Calu3 (cell line): ENCODE measurements at places on chromosomes 1 and 21.

- no peak for DNase-seq
Observed at GRCh38 chr1:240099329-240099728, 7.6 kb downstream of the FMN2 start.

- DNase-seq: no peak
Observed at GRCh38 chr1:30597711-30598110, 125.7 kb downstream of the MATN1 start.

GRCh38 chr1:171486048-171486519 lies 754 bp downstream of the PRRC2C start:
- DNase-seq: no peak

GRCh38 chr1:101119289-101119688 lies 93.7 kb upstream of the DPH5 start:
- no peak for DNase-seq

GRCh38 chr21:39346206-39346605 lies 2.7 kb downstream of the HMGN1 start:
- no peak for DNase-seq
